ENCODE measurements at places on chromosomes 2 and 18.

- DNase-seq: peak; percentile 65
Measured at GRCh38 chr18:49447810-49448745, 12.4 kb downstream of the DYM start.

DNA sequence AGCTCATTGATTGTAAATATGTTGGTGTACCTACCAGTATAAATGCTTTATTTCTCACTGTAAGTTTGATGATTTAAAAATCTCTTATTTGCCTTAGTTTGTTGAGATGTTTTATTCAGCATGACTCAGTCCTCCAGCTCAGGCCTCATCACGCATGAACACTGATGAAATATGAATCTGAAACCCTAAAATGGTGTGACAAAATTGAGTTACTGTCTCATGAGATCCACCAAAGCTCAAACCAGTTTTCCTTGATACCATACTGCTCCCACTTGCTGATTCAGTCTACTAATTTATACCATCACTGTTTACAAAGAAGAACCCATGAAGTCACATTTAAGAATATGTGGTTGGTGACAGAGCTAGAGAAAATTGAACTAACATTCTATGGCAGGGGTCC lies 524.9 kb downstream of the LRRTM4 start:
- no peak for DNase-seq

- no peak for DNase-seq
Measured at GRCh38 chr2:191401287-191401686, 156.1 kb downstream of the MYO1B start.

- no peak for DNase-seq
Measured at GRCh38 chr2:200585340-200585729, 479 bp upstream of the AOX1 start.

GRCh38 chr2:54047091-54047490 lies 68.3 kb upstream of the ACYP2 start:
- no peak for DNase-seq

Measured in CD4-positive, alpha-beta T cell treated with Interleukin-1 beta for 1 hour (primary cell).